ENCODE measurements at places on chromosomes 6 and 20.

DNA sequence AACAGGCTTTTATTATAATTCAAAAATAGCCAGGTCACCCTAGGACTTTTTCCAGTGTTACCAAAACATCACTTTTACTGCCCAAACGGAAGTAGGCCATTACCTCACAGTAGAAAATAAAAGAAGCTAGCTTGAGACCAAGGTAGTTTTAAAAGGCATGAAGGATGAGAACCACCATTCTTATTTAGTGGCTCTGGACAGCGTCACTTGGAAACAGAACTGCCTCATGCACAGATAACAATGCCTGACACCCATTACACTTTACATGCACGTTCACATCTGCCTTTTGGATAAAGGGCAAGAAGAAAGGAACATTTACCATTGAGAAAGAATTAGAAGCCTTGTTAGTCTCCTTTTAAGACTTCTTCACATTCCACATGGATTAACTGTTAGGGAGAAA lies 1.9 kb upstream of the PAQR8 start:
- no peak for DNase-seq

- no peak for DNase-seq
These were observed 153.9 kb downstream of the SOX4 start for GRCh38 chr6:21747441-21747840.

DNA sequence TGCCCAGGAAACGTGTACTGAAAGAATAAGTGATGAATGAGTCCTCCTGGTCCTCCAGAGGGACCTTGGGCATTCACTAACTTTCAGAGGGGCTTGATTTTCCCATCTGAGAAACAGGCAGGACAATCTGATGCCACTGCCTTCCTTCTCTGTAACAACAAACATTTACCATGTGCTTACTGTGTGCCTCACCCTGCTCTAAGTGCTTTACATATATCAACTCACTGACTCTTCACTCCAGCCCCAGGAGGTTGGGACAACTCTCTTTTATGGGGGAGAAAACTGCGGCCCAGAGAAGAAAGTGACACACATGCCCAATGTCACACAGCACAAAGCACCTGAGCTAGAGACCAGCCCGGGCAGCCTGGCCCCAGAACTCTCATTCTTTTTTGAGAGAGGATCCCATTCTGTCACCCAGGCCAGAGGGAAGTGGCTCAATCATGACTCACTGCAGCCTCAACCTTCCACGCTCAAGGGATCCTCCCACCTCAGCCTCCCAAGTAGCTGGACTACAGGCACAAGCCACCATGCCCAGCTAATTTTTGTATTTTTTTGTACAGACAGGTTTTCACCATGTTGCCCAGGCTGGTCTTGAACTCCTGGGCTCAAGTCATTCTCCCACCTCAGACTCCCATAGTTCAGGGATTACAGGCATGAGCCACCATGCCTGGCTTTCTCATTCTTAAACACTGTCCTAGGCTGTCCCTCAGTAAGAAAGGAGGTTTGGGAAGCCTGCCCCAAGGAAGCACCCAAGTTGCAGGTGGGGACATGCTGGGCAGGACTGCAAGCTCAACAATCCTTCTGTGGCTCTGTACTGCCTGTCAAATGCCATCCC lies 38.0 kb downstream of the NOL4L start:
- DNase-seq = no peak

GRCh38 chr20:39111359-39112177 lies 149.4 kb downstream of the DHX35 start:
- no peak for DNase-seq

GRCh38 chr6:106126482-106126881 lies 40.3 kb downstream of the PRDM1 start:
- DNase-seq = no peak

GRCh38 chr20:7269452-7269851 lies 502.0 kb downstream of the BMP2 start:
- DNase-seq = no peak

- no peak for DNase-seq
These were observed 432.3 kb downstream of the CD83 start for GRCh38 chr6:14549871-14550270.

GRCh38 chr20:41645372-41645771 lies 27.2 kb upstream of the CHD6 start:
- peak; percentile 5 for DNase-seq

DNA sequence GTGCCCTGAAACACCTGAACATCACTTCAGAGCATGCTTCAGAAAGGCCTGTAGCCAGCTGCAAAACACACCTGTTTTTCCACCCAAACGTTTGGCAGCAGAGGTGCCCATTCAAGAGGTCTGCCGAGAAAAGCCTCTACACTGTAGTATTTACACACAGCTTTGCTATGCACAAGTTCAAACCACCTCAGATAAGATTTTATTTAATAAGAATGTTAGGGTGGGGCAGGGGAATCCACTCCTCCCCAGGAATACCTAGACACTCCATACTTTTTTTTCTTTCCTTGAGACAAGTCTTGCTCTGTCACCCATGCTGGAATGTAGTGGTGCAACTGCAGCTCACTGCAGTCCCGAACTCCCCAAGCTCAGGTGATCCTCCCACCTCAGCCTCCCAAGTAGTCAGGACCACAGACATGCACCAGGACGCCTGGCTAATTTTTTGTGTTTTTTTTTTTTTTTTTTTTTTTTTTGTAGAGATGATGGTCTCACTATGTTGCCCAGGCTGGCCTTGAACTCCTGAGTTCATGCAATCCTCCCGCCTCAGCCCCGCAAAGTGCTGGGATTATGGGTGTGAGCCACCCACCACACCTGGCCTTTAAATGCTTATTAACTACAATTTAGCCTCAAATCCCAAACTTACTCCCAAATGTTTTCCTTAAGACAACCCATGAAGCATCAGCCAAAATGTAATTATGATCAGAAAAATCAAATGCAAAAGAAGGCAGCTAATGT lies 9.7 kb downstream of the MRPL14 start:
- no peak for DNase-seq

- DNase-seq = no peak
These were observed 394.6 kb downstream of the PREX1 start for GRCh38 chr20:48433178-48433577.

- DNase-seq = no peak
These were observed 42.2 kb downstream of the CDH26 start for GRCh38 chr20:60000271-60001042.
